HEK293T (cell line): ENCODE measurements at places on chromosomes 4 and X.

DNA sequence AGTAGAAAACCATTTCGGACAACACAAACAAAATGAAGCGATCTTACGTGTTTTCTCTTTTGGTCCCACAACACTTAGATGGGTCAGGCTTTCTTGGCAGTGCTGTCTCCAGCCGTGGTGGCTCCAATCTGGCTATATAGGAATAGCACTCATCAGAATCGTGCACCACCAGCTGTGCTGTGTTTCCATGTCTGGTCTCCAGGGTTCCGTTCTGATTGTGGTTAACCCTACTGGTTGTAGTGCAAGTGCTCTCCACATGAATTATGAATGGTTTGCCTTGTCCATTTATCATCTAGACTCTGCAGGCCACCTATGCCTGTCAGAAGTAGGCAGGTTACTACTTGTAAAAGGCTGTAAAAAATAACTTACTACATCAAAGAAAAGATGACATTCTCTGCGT is 536.3 kb downstream of the IQCM start:
- no peak for DNase-seq

GRCh38 chr4:170776983-170777382 is 687.2 kb upstream of the AADAT start:
- no peak for DNase-seq

DNA sequence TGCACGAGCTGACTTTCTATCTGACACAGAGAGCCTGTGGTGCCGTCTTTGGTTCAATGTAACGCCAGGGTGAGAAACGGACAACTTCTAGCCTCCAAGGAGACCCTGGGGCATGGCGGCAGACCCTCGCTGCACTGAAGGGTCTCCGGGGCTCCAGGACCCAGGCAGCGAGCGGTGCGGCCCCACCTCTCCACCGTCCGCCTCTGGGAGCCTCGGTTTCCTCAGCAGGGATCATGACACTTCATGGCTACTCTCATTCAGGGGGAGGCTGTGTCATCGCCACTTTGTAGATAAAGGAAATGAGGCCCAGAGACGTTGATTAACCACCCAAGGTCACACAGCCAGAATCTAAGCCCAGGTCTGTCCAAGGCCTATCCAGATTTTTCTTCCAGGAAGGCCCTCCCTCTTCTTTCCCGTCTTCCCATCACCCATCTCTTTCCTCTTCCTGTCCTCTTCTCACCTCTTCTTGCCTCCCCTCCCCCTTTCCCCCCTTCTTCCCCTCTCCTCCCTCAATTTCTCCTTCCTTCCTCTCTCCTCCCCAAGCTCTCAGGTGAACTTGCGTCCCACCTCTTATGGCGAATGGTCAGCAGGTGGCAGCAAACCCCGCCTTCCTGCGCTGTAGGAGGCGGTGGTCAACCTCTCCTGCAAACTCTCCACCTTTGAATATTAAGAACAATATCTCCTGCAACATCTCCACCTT is 69.3 kb upstream of the HMX1 start:
- DNase-seq: peak; percentile 40

GRCh38 chr4:40403081-40403480 is 67.9 kb downstream of the CHRNA9 start:
- no peak for DNase-seq

DNA sequence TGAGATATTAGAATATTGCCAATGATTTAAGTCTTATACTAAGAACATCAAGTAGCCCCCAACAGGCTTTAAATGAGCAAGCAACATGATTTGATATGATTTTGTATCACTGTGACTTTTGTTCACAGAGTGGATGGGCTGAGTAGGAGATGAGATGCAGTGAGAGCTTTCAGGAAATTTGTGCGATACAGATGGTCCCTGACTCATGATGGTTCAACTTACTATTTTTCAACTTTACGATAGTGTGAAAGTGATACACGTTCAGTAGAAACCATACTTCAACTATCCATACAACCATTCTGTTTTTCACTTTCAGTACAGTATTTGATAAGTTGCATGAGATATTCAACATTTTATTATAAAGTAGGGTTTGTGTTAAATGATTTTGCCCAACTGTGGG is 78.7 kb upstream of the NWD2 start:
- no peak for DNase-seq

- peak; percentile 72 for DNase-seq
Measured at GRCh38 chr4:108135549-108136209, 33.1 kb downstream of the LEF1 start.

GRCh38 chr4:54840430-54840829 is 182.7 kb downstream of the KIT start:
- DNase-seq: no peak

DNA sequence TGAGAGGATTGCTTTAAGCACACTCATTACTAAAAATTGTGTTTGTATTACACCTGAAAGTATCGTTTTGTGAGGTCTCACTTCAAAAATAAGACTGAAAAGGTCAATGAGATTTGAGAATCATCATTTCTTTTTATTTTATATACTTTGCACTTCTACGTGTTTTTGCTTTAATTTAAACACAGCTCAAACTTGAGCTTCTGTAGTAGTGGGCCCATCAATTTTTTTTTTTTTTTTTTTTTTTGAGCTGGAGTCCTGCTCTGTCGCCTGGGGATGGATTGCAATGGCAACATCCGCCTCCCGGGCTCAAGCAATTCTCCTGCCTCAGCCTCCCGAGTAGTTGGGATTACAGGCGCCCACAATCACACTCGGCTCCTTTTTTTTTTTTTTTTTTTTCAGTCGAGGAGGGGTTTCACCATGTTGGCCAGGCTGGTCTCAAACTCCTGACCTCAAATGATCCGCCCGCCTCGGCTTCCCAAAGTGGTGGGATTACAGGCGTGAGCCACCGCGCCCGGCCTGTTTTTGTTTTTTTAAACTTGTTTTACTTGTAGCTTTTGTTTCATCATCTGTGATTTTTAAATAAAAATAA is 1.5 kb downstream of the GSTCD start:
- DNase-seq: no peak

GRCh38 chrX:13463608-13464007 is 105.8 kb upstream of the EGFL6 start:
- no peak for DNase-seq

GRCh38 chr4:80216100-80216761 is 18.9 kb downstream of the PRDM8 start:
- DNase-seq: no peak

DNA sequence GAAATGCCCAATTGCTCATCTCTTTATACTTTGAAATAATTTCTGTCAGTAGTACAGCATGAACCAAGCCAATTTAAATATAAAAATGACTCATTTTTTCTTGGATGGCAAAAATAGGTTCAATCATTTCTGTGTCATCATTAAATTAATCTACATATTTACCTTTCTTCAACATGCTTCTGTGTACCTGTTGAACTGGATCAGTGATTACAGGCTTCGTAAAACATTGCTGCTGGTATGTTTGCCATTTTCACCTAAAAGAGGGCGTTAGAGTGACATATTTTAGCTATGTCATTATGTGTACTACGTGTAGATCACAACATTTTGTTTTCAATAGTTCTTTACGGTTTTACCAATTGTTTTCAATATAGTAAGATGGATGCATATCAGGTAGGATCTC is 340.5 kb upstream of the MAOA start:
- DNase-seq: no peak

DNA sequence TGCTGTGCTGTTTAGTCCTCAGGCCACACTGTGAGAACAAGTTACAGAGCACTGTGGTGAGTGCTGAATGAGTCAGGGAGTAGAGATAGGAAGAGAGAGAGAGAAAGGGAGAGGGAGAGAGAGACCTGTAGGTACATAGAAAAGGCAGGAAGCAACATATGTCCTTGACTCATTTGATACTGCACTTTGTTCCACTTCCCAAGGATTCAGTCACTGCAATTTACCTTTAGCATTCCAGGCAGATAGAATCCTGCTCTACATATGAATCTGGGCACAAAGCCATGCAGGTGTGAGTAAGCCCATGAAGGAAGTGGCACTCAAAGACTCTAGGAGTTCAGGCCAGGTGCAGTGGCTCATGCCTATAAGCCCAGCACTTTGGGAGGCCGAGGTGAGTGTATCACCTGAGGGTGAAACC is 1.0 kb upstream of the DAPP1 start:
- no peak for DNase-seq

DNA sequence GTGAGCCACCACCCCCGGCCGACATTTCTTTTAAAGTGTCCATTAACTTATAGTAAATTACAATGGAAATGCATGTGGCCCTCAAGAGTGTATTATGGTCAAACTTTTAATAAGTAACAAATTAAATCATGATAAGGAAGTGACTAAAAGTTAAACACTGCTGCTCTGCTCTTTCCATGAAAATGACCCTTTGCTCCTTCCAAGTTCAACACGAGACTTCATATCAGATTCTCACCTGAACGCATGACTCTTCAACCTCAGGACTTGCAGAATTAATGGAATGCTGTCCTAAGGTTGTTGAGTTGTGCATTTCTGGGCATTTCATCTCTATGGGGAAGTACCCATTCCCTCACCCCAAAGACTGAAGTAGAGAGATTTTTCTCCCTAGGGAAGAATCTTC is 27.1 kb downstream of the AWAT2 start:
- no peak for DNase-seq

DNA sequence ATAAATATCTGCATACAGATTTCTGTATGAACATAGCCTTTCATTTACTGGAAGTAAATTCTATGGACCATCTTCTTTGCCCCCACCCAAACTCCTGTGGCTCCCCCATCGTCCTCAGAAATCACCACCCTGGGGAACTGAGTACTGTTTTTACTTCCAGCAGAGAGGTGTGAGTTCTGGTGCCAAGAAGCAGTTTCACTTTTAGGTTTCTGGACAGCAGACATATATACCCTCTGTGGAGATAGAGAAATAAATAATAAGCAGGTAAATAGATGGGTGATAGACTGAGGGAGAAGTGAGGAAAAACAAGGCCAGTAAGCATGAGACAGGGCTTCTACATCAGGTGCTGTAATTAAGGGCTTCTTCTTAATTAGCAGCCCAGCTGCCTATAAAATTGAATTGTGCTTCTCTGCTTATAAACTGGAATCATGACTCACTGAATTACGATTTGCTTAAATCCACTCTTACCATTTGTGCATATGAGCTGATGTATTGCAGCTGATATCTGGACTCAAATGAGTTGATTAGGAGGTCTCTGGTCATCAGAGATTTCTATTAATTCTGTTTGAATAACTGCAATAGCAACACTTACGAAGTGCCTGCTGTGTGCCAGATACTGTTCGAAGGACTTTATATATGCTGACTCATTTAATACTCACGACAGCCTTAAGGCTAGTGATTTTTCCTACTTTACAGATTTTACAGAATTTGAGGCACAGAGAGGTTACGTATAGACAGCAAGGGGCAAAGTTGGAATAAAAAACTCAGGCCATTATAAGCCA is 60.8 kb upstream of the DHX15 start:
- DNase-seq: no peak

DNA sequence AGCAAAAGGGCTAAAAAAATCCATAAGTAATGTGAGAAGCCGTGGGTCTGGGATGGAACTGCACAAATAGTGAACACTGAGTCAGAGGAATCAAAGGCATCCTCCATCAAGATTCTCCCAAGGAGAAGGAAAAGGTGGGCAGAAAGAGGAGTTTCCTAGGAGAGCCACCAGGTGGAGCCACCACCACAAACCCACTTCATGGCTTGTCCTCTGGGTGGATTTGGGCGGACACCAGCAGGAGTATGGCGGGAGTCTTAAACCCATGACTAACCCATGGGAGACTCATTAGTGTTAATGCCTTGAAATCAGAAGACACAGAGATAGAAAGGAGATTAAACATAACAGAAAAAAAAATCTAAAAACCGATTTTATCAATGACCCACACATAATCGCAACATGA is 147.7 kb downstream of the SH3KBP1 start:
- peak; percentile 80 for DNase-seq

DNA sequence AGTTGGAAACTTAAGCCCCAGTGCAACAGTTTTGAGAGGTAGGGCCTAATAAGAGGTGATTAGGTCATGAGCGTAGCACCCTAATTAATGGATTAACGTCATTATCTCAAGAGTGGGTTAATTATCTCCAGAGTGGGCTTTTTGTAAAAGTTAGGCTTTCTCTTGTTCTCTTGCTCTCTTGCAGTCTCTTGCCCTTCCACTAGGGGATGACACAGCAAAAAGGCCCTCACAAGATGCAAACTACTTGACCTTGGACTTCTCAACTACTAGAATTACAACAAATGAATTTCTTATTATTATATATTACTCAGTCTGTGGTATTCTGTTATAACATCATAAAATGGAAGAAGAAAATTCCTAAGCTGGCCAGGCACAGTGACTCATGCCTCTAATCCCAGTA is 22.1 kb upstream of the NDST3 start:
- DNase-seq: no peak

DNA sequence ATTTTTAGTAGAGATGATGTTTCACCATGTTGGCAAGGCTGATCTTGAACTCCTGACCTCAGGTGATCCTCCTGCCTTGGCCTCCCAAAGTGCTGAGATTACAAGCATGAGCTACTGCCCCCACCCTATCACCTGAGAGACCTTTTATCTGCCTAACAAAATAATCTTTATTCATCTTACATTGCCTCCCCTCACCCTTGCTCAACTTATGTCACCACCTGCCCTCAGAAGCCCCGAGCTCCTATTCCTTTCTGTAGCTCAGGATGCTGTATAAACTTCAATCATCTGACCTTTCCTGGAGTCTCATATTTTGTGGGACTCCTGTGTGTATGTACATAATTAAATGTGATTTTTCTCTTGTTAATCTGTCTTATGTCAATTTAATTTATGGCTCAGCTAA is 29.7 kb upstream of the ENPP6 start:
- DNase-seq: no peak

DNA sequence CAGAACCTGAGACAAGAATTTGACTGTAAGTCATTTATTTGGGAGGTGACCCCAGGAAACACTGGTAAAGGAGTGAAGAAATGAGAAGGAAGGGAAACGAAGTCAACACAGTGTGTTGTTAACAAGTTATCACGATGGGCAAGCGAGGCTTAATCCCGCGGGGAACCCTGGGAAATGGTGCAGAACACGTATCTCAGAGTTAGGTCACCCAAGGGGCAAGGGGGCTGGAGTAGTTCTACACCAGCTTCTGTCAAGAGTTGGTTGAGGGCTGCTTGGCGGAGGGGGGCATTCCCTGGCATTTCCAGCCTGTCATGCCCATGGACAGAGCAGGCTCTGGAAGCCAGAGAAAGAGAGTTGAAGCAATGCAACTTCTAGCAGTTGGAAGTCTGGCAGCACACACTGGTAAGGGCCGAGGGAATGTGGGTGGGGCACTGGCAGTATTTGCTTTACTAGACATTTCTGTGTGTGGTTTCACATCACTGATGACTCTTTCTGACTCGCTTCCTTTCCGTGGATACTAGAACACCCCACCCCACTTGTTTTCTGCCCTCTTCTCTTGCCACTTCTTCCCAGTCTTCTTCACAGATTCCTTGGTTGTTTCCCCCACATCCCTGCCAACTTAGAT is 52.2 kb upstream of the ADGRG2 start:
- no peak for DNase-seq

- peak; percentile 13 for DNase-seq
Measured at GRCh38 chr4:123478859-123479345, 82.3 kb downstream of the SPRY1 start.

- DNase-seq: no peak
Measured at GRCh38 chr4:97432551-97432950, 710.7 kb downstream of the STPG2 start.

GRCh38 chr4:3676907-3677747 is 89.1 kb upstream of the ADRA2C start:
- DNase-seq: no peak
